ENCODE measurements at places on chromosomes 12 and 14.

DNA sequence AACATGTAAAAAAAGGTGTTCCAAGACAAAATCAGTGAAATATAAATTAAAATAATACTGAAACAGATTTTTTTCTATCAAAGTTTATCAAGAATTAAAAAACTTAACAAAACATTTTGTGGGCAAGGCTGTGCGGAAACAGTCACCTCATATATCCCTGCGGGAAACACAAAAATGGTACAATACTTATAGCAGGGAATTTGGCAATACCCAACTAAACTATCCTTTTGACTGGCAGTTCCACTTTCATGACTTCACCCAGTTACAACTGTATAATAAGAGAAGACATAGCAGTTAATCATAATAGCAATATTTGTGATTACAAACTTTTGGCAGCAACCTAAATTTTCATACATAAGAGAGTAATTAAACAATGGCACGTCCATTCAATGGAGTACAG, 121.5 kb upstream of the EGLN3 start:
- DNase-seq = no peak

DNA sequence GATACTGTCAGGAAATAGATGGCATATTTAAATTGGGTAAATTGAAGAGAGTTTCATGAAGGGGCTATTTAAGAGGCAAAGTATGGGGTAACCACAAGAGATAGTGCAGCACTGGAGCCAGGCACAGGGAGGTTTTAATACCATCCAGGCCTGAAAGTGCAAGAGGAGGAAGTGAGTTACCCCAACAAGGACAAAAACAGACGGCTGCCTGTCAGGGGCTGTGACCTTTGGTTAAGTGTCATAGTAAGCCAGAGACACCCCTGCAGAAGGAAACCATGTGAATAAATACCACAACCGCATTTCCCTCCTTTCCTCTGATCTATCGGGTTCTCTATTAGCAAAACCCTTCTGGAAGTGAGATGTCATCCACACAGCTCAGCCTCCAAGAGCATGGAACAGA, 122.0 kb upstream of the DHRS4 start:
- DNase-seq = no peak

- no peak for DNase-seq
Measured at GRCh38 chr14:106185837-106186233, 659.5 kb downstream of the TMEM121 start.

GRCh38 chr14:83887866-83888265, 1642.1 kb upstream of the FLRT2 start:
- no peak for DNase-seq

GRCh38 chr14:54278665-54279295, 118.0 kb upstream of the CDKN3 start:
- DNase-seq = no peak

DNA sequence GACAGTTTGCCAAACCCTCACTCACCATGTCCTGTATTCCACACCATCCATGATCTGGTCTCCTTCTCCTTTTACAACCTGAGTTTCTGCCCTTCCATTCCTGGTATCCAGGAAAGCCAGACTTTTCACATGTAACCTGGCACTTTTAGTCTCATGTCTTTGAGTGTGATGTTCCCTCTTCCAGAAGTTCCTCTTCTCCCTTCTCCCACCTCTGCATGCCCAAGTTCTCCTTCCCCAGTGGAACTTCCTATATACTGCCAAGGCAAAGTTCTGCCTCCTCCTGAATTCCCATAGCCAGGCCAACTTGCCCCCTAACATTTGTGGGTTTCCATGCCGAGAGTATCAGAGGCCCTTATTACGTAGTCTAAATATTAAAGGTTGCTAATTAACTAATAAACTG, 3.2 kb upstream of the ITPR2 start:
- DNase-seq = no peak

DNA sequence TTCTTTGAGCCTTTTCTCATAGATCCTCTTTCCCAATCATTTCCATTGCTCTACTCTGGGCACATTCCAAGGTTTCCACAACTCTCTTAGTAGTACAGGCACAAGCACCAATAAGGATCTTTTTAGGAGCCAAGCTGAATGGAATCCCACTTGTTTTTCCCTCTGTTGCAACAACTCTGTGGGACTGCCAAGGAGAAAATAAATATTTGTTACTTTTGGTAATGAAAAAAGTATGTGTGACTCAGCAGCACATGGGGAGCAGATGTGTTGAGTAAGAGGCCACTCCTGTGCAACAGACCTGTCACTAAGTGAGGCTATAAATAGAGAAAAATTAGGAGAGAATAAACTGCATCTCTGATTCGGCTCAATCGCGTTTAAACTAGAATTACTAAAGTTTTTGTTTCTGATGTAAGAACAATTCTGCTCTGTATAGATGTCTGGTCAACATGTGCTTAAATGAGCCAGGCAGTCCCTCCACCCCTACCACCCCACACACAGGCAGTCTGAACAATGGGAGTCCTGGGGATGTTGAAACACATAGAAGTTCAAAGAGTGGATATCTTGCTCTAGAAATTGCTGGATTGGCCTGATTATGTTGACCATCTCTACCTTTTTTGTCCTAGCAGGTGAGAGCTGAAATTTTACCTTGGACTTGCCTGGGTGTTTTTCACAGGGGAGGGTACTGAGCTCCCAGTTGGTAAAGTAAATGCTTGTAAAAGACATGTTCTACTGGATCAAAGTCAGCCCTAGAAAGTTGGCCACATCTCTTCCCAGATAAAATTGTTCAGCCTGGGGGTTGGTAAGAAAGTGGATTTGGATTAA, 244.3 kb upstream of the NOVA1 start:
- peak; percentile 61 for DNase-seq

DNA sequence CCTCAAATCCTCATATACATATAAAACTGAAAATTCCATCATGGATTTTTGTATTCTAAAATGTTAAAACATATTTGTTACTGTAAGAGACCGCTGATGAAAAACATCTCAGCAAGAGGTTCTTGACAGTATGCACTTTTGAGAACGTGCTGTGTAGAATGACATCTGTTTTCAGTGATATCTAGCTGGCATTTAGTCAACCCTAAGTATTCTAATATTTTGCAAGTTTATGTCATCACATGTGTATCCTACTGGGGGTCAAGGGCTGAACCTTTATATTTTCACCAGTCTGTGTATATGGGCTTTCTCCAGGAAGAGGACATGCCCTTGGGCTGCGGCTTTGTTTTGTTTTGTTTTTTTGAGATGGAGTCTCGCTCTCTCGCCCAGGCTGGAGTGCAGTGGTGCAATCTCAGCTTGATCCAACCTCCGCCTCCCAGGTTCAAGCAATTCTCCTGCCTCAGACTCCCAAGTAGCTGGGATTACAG, 22.0 kb upstream of the YARS2 start:
- DNase-seq = no peak

- no peak for DNase-seq
Measured at GRCh38 chr12:17369556-17369955, 720.4 kb downstream of the RERGL start.

- DNase-seq = no peak
Measured at GRCh38 chr12:10365696-10366405, 24.0 kb downstream of the KLRK1 start.

GRCh38 chr14:95364481-95365209, 44.9 kb upstream of the CLMN start:
- DNase-seq = no peak

DNA sequence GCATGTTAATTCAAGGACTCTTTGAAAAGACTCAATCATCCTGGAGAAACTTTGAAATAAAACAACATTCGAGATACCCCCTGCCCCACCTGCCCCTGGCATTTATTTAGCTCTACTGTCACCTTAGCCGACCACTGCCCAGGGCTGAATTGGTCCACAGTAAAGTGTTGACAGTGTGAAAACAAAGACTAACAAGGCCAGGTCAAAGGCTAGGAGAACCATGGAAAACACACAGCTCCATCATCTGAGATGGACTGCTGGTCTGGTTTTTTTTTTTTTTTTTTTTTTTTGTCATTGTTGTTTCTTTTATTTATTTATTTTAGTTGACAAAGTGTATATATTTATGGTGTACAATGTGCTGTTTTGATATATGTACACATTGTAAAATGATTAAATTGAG, 25.7 kb downstream of the GSTZ1 start:
- DNase-seq = no peak

GRCh38 chr12:25710128-25710527, 157.0 kb upstream of the LMNTD1 start:
- no peak for DNase-seq

GRCh38 chr14:58118097-58118815, 33.8 kb downstream of the ARMH4 start:
- DNase-seq = no peak

- DNase-seq = no peak
Measured at GRCh38 chr12:13719986-13720385, 261.4 kb downstream of the GRIN2B start.

DNA sequence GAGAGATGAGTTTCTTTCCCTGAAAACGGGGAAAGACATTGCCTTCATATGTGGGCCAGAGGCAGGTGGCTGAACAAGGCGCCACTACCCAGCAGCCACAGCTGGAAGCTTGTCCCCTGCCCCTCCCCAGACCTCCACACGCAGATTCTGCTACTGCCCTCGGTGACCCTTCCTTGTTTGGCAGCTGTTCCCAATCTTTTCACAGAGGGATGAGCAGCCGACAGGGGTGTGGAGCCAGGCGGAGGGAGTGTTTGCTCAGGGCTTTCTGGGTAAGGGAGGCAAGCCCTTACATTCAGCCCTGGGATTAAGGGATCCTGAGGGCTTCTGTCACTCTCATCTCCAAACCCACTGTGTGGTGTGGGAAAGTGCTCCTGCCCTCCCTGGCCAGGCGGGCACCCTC, 4.5 kb upstream of the KRT4 start:
- no peak for DNase-seq

DNA sequence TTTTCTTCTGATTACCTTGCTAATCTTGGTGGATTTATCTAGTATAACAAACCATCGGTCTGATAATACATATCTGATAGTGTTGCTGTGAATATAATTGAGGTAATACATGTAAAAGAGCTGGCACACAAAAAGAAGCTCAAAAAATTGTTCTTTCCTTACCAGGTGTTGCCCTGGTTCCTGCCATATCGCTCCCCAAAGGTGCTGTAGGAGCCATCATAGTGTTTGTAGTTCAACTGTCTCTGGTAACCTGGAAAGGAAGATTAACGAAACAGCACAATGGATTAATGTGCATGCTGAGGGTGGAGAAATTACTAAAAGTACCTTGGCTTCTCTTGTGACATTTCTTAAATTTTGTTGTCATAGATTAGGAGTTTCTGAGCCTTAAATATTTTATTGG, 36.6 kb downstream of the A2M start:
- no peak for DNase-seq

- no peak for DNase-seq
Measured at GRCh38 chr12:127594351-127594970, 672.5 kb upstream of the TMEM132C start.

- no peak for DNase-seq
Measured at GRCh38 chr12:131857908-131858850, 30.0 kb downstream of the MMP17 start.

DNA sequence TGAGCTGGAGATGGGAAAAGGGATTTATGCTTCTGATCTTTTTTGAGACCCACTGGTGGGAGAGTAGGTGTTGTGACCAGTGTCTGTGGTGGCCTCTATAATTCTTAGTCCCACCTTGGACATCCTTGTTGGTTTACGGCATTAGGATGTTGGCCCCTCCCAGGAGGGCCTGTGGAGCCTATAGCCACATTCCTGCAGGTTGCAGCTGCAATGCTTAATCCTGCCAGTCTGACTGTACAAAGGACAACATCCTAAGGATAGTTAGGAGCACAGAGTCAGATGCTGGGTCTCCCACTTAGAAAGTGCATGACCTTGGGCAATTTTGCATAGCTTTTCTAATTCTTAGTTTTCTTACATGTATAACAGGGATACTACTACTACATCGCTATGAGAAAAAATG, 150.9 kb upstream of the SLC38A2 start:
- DNase-seq = no peak

DNA sequence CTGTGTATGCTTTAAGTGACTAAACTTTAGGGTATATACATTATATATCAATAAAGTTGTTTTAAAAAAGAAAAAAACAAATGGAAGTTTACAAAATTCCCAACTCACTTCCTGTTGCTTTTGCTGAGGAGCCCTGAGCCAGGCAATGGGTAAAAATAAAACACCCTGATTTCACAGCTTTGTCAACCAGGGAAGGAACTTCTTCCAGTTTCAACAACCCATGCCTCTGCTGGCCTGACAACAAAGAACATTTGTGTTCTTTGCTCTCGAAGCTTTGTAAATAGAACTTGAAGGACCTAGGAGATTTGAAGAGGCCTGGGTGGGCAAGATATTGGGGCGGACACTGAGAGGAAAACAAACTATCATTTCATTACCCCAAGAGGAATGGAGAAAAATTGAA, 141.2 kb upstream of the NOS1 start:
- DNase-seq = peak; percentile 25

DNA sequence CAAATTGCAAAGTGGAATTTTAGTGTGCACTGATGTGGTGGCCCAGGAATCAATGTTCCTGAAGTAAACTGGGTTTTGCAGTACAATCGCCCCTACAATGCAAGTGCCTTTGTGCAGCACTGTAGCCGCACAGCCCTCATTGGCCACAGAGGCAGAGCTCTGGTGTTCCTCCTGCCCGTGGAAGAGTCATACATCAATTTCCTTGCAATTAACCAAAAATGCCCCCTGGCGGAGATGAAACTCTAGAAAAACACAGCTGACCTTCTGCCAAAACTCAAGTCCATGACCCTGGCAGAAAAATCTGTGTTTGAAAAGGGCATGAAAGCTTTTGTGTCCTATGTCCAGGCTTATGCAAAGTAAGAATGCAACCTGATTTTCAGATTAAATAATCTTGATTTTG, 117.9 kb upstream of the PRB2 start:
- DNase-seq = no peak

- peak; percentile 92 for DNase-seq
Measured at GRCh38 chr12:124359671-124360581, 65.0 kb downstream of the RFLNA start.

DNA sequence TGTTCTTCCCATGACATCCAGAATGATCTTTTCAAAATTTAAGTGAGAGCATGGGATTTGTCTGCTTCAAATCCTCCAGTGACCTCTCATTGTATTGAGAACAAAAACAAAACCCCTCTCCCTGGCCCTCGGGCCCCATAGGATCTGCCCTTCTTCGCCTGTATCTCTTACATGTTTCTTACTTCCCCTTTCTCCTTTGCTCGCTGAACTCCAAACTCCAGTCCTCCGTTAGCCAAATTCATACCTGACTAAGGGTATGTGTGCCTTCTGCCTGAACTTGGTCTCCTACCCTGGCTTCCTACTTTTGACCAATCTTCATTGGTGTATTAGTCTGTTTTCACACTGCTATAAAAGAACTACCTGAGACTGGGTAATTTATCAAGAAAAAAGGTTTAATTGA, 13.2 kb upstream of the TSPAN11 start:
- no peak for DNase-seq

GRCh38 chr14:77529963-77530362, 31.3 kb upstream of the ISM2 start:
- no peak for DNase-seq
